Glomerular endothelial cell (primary cell): ENCODE measurements at places on chromosomes 13 and 19. TPM values are rescaled to one million over a fixed set of nuclear protein-coding genes. Genes with fewer than 3 reads are reported as not detected.

CD70 gene
- 7.8 and 8.9 TPM in 2 replicates for total RNA-seq

C5AR1 gene
- not detected in 2 replicates for total RNA-seq

PCDH20 gene
- 0.10 TPM in 1 of 2 replicates, not detected in the other for total RNA-seq

NEK5 gene
- 0.05 and 0.18 TPM in 2 replicates for total RNA-seq

HIF3A gene
- total RNA-seq = 7.5 and 20.6 TPM in 2 replicates

KISS1R gene
- total RNA-seq = 0.12 TPM in 1 of 2 replicates, not detected in the other

AXL gene
- 64.5 and 89.8 TPM in 2 replicates for total RNA-seq

PRR22 gene
- total RNA-seq = 0.29 and 0.76 TPM in 2 replicates

FBXO17 gene
- total RNA-seq = 12.2 and 23.1 TPM in 2 replicates

PTGER1 gene
- total RNA-seq = 0.15 and 0.64 TPM in 2 replicates

MIR17HG gene
- 1.6 and 2.4 TPM in 2 replicates for total RNA-seq
